ENCODE measurements at places on chromosomes 1 and 21.

DNA sequence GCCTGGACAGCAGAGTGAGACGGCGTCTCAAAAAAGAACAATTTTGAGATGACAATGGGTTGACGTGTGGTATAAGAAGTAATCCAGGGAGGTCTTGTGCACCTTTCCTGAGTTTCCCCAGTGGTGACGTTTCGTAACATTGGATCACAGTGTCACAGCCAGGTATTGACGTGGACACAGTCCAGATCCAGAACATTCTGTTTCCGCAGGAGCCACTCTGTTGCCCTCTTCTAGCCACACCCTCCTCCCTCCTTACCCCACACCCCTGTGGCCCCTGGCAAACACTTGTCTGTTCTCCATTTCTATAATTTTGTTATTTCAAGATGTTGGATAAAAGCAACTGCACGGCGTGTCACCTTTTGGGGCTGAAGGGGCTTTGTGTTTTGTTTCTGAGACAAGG, 6.5 kb upstream of the TRAPPC10 start:
- DNase-seq, result no peak

- no peak for DNase-seq
These were observed 17.9 kb downstream of the OBSCN start for GRCh38 chr1:228225740-228226139.

GRCh38 chr21:42698733-42699132, 45.3 kb downstream of the PDE9A start:
- no peak for DNase-seq

- DNase-seq, result peak; percentile 48
These were observed 80.0 kb downstream of the NDUFS5 start for GRCh38 chr1:39105841-39106765.

DNA sequence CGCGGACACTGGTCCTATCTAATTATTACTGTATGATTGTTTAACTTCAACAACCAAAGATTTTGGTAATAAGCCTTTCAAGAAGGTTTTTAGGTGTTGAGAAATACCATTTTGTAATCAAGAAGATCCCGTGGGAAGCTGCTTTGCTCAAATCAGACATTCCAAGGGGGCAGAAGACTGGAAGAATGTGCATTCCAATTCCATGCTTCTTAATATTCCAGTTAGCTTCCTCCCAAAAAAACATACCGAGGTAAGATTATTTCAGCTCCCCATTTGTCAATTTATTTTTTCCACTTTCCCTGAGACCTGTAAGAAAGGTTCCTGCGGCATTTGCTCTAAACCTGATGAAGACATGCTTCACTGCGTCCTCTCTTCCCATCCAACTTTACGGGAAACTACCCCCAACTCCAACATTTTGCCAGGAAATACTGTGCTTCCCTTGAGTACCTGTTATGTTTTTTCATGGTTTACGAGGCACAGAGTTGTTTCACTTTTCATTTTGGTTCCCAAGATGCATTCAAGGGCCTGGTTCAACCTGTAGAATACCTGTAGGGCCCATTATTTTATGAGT, 4.1 kb downstream of the CNN3 start:
- DNase-seq, result no peak

DNA sequence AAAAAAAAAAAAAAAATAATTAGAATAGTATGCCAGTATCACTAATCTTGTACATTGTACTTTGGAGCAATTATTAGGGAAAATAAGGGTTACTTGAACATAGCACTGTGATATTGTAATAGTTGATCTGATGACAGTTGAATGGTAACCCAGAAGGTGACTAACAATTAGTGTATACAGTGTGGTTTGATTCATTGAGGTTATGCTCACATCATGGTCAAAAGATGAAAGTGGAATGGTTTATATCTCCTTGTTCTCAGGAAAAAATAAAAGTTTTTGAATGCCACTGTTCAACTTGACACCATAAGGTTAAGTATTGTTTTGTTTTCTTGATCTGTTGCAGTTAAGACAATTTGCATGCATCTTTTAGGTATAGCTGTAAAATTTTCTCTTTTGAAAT, 87.0 kb downstream of the GPR52 start:
- no peak for DNase-seq

GRCh38 chr1:44932151-44932550, 54.2 kb downstream of the EIF2B3 start:
- DNase-seq, result no peak

GRCh38 chr1:150150133-150151021, 661 bp downstream of the PLEKHO1 start:
- peak; percentile 74 for DNase-seq

DNA sequence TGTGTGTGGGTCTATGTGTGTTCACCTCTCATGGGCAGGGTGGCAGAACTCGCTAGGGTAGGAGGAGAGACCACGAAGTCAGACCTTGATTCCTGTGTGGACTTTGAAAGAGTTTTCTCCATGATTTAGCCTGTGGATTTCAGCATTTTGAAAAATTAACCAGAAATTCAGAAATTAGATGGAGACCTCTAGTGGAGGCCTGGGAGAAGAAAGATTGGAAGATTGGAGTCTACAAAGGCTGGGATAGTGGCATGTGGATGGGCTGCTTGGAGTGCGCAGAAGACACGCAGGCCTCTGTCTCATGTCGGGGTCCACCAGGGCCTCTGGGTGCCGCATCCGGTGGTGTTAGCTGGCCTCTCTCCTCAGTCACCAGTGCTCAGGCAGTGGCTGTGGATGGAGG, 18.9 kb upstream of the IGSF5 start:
- DNase-seq, result no peak

DNA sequence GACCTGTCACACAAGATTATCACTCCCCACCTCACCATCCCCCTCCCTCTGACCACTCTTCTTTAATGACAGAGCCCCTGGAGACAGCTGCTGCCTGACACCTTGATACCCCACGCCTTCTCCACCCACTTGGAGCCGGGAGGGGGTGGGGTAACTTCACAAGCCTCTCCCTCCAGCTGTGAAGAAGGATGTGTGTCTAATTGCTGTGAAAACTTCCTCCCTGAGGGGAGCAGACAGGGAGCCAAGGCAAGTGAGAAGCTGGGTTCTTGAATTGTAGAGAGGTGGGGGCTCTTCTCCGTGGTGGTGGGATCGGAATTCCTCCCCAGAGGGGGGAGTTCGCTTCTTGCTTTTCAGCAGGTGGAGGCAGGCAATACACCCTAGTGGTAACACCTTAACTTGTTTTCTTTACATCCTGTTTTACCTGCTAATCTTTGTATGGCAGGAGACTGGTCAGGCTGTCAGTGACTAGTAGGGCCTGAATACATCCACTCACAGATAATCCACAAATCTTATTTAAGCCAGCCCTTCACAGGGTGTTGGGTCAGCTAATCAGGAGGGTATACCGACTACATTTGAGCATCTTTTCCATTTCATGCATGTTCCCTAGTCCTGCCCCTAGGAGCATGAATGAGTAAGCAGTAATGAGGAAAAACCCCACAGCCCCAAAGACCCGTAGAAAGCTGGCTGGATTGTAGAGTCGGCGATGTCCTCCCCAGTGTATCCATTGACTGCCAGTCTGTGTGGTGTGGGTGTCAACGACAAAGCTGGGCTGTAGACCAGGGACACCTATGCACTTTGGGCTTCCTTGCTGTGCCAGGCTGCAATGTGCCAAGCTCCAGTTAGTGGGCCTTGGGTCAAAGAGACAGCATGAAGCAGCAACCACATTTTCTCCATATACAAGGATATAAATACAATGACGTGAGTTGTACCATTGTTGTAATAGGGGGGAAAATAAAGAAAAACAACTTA, 57.3 kb downstream of the NFASC start:
- DNase-seq, result no peak

DNA sequence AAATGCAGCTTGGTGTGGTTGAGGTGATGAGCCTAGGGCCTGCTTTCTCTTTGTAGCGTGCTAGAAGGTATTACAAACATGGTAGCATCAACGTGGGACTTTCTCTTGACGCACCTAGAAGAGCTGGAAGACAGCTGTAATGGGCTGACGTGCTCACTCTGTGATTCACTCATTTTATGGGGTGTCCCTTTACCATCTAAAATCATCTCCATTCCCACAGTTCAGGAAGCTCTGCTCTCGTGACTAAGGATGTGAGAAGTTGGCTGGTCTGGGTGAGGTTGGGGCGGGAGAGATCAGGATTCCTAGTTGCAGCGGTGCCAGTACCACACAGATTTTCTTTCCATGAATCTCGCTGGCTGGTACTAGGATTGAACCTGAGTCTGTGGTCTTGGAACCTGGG, 4.2 kb downstream of the HTR6 start:
- no peak for DNase-seq

All from nephron progenitor cell (in vitro differentiated cells).